Stimulated activated CD4-positive, alpha-beta T cell treated with anti-CD3 and anti-CD28 coated beads, TNF-alpha, amount 100 ng/mL, for 24 hours (primary cell): ENCODE measurements at places on chromosomes 2 and 18.

DNA sequence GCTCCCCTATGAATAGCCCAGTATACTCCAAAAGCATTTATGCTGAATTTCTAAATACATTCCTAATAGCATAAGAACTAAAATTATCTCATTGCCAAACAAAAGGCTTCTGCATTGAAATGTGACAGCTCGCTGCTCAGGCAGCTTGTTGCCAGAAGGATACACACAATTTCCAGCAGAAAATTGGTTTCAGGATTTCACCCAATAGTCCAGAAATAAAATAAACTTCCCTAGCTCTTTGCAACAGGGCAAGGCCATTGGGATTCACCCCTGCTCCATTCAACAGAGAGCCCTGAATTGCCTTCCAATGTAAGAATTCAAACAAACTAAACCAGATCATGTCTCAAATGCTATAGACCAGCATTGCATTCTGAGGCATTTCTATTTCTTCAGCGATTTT, 70.7 kb downstream of the RBM43 start:
- no peak for DNase-seq

DNA sequence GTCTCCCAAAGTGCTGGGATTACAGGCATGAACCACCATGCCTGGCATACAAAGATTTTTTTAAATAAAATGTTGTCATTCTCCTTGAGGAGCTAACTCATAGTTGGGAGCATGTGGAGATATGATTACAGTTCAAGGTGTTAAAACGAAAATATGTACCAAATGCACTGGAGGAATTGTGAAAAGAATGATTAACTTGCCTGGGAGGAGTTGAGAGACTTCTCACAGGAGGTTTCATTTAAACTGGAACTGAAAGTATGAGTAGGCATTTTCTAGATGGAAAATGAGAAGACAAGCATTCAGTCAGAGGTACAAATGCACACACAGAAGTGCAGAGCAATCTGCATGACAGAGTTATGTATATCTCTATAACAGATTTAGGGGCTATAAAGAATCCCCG, 126.6 kb upstream of the PDE1A start:
- no peak for DNase-seq

DNA sequence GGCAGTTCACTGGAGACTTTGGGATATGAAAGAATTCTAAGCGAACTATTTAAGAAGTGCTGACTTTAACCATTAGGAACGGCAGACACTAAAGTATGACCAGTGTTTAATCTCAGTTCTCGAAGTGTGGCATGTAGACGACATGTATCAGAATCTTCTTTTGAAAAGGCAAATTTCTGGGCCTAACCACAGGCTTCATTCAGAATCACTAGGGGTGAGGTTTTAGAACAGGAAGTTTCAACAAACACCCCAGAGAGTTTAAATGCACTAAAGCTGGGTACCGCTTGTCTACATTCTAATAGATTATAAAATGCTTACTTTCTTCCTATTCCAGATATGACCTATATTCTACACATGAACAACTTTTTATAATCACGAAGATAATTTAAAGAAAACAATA, 180.3 kb downstream of the ANKRD44 start:
- no peak for DNase-seq

DNA sequence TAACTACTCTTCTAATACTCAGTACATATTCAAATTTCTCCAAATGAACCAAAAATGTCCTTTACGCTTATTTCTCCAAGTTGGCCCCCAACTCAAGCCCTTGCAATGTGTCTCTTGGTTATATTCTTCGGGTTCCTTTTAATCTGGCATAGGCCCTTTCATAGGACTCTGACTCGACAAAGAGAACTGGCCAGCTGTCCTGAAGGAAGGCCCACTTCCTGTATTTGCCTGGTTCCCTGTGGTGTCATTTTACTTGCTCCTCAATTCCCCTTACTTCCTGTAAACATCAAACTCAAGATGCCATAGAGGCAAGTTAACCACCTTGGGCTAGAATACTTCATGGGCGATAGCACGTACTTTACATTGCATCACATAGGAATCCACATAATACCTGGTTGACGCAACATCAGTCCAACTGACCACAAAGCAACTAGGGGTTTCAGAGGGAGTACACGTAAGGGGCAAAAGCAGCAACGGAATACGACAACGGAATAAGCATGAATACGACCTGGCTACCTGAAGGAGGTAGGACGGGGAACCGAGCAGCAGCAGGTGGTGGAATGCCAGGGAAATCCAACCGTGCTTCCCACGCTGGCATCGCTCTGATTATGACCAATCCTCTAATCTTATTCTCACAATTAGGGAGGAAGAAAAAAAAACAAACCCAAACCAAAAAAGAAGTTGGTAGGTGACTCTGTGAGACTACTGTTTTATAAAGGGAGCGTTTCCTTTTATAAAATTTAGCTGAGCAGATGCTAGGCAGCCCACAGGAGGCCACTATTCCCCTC, 823 bp upstream of the GORASP2 start:
- no peak for DNase-seq
